ENCODE measurements at places on chromosomes 12 and 14. TPM values are rescaled to one million over a fixed set of nuclear protein-coding genes. Genes with fewer than 3 reads are reported as not detected.

DRAM1 gene
- 57.1 TPM for total RNA-seq

ALG10B gene
- total RNA-seq, result 7.8 TPM

KIF26A gene
- 12.4 TPM for total RNA-seq

ACOT6 gene
- total RNA-seq, result not detected

SERPINA9 gene
- not detected for total RNA-seq

PTHLH gene
- 4.1 TPM for total RNA-seq

A2M gene
- total RNA-seq, result 3.0 TPM

CCDC198 gene
- total RNA-seq, result not detected

PTGR2 gene
- 3.5 TPM for total RNA-seq

RASSF9 gene
- 1.7 TPM for total RNA-seq

OR11H12 gene
- not detected for total RNA-seq

RNASE1 gene
- 105 TPM for total RNA-seq

INHBE gene
- not detected for total RNA-seq

NOVA1 gene
- 6.2 TPM for total RNA-seq

AVPR1A gene
- total RNA-seq, result not detected

RAD9B gene
- 0.36 TPM for total RNA-seq

RFC5 gene
- 32.6 TPM for total RNA-seq

KIF5A gene
- total RNA-seq, result under 0.01 TPM

RDH16 gene
- total RNA-seq, result under 0.01 TPM

P2RX7 gene
- total RNA-seq, result 3.2 TPM

IGFBP6 gene
- 12.2 TPM for total RNA-seq

OR4E2 gene
- total RNA-seq, result not detected

DENR gene
- total RNA-seq, result 71.4 TPM

TPH2 gene
- total RNA-seq, result not detected

APOLD1 gene
- total RNA-seq, result 3.1 TPM

ANO4 gene
- not detected for total RNA-seq

EFS gene
- total RNA-seq, result not detected

SIX6 gene
- total RNA-seq, result not detected

BDKRB2 gene
- total RNA-seq, result not detected

DNAJC22 gene
- total RNA-seq, result 1.3 TPM

CCDC184 gene
- 0.36 TPM for total RNA-seq

GPR135 gene
- total RNA-seq, result 7.6 TPM

DDN gene
- 0.29 TPM for total RNA-seq

SMOC1 gene
- total RNA-seq, result 0.14 TPM

TNS2 gene
- total RNA-seq, result 37.1 TPM

SOX5 gene
- 1.3 TPM for total RNA-seq

CYP27B1 gene
- total RNA-seq, result 0.80 TPM

Measured in thoracic aorta endothelial cell (primary cell).